ENCODE measurements at places on chromosomes 12 and 14.

DNA sequence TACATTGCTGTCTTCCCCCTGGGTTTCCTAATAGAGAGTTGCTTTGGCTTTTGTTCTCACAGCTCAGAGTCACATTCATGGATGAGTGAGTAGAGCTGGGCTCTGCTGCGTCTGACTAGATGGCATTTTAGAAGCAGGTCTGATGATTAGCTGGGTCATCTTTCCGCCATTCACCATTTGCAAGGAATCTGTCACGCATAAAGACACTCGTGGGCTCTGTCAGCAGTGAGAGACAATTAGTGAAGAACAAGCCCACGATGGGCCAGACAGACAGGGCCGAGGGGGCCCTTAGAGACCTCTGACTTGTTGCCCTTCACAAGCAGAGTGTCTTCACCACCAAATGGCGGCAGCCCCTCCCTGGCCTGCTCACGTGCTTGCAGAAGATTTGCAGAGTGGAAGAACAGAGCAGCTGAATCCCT is 175.0 kb downstream of the CRADD start:
- DNase-seq = no peak

- DNase-seq = peak; percentile 89
These were observed at the start of gene CDCA4 for GRCh38 chr14:105020815-105021655. TSS of gene CDCA4 (minus strand) at chr14:105021083. CDS start at chr14:105011929, 9,154 bp downstream.

DNA sequence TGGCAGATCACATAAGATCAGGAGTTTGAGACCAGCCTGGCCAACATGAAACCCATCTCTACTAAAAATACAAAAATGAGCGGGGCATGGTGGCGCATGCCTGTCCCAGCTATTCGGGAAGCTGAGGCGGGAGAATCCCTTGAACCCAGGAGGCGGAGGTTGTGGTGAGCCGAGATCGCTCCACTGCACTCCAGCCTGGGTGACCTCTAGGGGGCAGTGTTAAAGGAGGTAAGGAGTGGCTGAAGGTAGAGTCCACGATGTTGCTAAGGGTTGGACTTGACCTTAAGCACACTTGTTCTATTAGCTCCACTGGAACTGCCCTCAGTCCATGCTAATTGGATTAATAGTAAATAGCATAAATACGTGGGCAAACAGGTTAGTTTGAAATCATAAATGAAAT is 62.4 kb upstream of the PSMC1 start:
- no peak for DNase-seq

- DNase-seq = no peak
These were observed 34.8 kb downstream of the GCN1 start for GRCh38 chr12:120159509-120160237.

GRCh38 chr14:21017528-21018245 is 7.2 kb downstream of the NDRG2 start:
- DNase-seq = no peak

DNA sequence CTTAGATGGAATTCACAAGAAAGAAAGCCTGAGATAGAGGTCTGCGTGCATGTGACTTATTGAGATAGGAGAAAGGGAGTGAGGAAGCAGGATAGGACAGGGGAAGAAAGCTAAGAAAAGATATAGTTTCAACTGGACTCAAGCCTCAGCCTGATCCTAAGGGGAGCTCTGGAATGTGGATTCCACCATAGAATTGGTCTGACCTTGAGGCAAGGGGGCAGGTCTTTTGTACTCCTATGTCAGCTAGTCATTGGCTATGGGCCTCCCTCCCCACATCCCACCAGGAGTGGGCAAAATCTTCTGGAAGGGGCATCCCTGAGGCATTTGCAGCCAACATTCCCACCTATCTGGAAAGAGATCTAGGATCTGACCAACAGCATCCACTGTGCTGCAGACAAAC is 88.5 kb upstream of the HSPB8 start:
- no peak for DNase-seq

- no peak for DNase-seq
These were observed 79.0 kb downstream of the WDR20 start for GRCh38 chr14:102218688-102219087.

DNA sequence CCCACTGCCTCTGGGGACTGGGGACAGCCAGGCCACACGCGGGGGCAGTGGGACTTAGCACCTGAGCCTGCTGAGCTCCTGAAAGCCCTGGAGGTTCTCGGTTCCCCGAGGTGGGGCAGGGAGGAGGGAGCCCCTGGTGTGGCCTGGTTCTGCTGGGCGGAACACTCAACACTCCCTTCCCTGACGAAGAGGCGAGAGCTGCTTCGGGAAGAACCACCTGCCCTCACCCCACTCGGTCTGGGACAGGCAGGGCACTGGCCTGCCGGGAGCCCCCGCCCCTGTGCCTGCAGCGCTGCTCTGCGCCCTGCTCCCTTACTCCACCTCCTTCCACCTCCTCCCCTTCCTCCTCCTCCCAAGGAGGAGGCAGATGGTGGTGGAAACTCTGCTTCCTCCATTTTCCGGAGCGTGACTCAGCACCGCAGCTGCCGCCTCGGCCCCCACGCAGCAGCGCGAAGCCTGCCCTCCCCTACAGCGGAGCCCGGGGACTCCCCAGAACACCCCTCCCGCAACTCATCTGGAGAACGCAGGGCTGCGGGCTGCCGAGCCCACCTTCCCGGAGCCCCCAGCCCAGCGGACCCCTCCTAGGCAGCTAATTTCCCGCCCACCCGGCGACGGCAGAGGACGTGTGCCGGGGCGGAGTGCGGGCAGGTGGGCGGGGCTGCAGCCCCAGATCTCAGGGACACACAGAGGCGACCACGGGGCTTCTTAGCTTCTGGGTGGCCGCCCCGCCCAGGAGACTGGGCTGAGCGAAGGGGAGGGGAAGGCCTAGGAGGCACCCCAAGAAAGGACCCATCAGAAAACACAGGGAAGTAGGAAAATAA is 11.7 kb upstream of the INF2 start:
- DNase-seq = no peak

GRCh38 chr14:76782115-76782884 is 21.0 kb downstream of the VASH1 start:
- no peak for DNase-seq

DNA sequence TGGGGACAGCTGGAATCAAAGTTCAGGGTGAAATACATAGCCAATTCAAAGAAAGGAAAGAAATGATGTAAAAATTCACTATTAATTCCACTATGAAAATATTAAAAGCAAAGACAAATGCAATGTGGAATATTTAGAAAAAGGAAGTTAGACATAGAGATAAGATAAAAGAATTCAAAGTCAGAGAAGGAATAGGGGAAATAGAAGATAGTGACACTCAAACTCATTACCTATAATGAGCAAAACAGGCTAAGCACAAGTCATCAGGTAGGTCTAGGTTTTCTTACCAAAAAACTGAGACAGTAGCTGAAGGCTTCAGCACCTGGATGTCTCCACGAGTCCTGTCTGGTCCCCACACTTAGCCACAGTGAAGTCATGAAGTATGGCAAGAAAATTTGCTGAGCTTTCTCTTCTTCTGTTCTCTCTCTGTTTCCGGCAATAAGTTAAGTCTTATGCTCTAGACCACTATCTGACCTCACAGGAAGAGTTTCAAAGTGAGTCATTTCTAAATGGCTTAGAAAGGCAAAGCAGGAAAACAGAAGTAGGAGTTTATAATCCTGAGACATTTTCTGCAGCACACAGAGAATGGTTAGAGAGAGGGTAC is at the start of gene C3AR1:
Gene C3AR1 (minus strand): TSS at position 369 of the 604 bp plus-strand sequence. CDS start 6,174 bp downstream, outside the sequence.
- no peak for DNase-seq

GRCh38 chr12:120885521-120885920 is 18.6 kb downstream of the SPPL3 start:
- no peak for DNase-seq

- no peak for DNase-seq
These were observed 37.9 kb downstream of the AKAP6 start for GRCh38 chr14:32366986-32367385.

- no peak for DNase-seq
These were observed 7.4 kb downstream of the NR1H4 start for GRCh38 chr12:100481021-100481420.

DNA sequence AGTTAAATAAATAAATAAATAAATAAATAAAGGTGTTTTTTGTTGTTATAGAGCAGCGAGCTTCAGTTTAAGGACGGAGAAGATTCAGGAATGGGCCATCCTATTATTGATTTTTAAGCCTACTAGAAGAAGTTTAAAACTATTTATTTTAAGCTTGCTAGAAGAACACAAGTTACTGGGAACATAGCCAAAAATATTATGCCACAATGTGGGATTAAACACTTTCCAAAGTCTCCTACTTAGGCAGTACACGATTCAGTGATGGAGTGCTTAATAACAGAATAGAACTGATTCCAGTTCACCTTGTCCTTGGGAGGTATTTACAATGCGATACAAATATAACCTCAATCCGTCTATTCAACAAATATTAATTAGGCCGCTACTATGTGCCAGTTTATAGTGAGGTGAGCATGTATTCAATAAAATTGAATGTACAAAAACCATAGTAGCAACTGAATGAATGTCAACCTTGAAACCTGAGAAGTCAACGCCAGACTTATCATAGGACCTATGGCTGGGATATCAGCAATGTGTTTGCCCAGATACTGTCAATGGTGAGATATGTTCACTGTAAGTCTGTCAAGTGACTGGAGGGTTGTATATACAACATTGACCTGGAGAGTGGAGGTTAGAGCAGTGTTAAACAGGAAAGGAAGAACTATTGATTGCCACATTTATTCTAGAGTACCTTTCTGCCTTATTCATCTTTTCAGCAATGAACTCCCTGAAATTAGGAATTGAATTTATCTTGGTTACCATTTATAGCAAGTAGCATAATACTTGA is 486.4 kb downstream of the TMTC2 start:
- no peak for DNase-seq

- no peak for DNase-seq
These were observed 472.4 kb downstream of the ATP23 start for GRCh38 chr12:58413794-58414193.

DNA sequence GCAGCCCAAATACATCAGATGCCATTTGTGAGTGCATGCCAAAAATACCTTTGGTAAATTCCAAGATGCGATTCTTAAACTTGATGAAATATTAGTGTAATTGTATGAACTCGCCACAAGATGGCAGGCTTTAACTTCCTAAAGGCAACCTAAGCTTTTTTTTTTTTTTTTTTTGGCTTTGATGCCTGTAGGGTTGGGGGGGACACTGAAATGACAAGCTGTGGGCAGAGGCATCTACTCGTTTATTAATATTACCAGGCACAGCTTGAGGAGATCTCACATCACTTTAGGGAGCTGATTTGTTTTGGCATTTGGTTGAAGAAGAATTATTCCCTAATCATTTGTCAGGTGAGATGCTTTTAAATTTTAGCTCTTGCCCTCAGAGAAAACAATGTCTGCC is 126.7 kb upstream of the CCDC196 start:
- peak; percentile 15 for DNase-seq

DNA sequence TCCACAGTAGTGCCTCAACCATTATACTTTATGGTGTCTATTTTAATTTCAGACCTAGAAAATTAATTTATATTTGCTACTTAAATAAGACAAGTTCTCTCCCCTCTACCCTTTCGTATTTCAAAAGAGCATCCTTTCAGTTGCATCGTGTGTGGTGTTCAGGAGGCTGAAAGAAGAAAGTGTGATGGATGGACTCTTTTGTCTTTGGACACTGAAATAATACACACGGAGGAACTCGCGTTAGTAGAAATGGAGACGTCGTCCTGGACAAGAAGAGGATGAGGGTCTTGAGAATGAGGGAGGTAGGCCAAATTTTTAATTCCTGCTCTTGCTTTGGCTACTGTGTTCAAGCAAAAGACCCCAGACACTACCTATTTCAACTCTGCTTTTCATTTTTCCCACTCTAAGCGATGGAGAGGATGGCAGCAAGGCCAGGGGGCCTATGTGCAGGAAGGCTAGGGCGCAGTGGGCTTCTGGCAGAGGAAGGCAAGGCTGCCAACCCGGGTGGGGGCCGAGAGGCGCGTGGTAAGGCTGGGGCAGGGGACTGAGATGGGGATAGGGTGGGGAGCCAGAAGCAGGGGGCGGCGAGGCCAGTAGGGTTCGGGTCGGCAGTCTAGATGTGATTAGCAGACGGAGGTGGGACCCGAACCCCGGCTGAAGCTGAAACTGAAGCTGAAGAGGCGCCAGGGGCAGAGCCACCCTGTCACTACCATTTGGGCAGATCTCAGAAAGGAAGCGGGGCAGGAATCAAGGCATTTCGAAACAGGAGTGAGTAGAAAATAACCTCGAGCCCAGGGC is 722 bp downstream of the TMED8 start:
- DNase-seq = peak; percentile 19

Measured in left renal cortex interstitium (tissue), 4 donors.